ENCODE measurements at places on chromosomes 12 and 14.

- DNase-seq, result no peak
These were observed 681 bp downstream of the TSHR start for GRCh38 chr14:80956102-80956501.

DNA sequence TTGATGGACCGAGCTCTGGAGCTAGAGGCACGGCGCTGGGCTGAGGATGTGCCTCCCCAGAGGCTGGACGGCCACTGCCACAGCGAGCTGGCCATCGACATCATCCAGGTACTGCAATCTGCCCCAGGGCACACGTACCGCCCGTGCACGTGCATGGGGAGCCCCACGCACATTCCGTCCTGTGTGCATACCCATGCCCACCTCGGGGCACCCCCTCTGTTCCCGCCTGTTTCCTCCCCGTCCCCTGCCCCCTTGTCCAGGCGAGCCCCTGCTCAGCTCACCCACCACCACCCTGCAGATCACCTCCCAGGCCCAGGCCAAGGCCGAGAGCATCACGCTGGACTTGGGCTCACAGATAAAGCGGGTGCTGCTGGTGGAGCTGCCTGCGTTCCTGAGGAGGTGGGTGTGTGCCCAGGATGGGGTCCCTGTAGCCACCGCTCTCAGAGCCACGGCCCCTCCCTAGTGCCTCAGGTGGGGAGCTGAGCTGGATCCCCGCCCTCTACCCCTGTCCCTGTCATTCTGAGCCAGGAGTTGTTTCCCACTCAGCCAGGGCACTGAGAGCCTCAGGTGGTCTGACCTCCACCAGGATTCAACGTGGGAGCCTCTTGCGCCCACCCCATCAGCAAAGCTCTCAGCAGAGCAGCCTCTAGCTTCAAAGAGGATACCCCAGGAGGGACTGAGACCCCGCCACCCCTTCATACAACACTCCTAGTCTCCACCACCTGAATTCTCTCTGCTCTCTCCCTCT lies 6.9 kb downstream of the TNFAIP2 start:
- no peak for DNase-seq

DNA sequence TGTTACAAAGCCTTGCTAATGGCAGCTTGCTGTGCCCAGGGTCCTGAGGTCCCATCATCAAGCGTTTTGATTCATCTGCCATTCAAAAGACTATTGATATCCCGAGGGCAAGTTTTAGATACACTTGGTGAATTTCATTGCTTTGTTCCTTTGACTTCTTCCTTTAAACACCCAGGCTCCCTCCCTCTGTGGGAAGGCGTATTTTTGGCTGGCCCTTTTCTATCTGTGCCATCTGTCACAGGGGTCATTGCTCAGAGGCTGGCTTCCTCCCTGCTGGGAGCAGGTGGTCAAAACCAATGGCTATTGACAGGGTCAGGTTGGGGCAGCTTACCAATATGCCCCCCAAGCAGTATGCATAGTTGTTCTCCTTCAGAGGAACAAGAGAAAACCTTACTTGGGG lies 40.0 kb downstream of the SCN8A start:
- no peak for DNase-seq

GRCh38 chr12:89280833-89281538 lies 71.3 kb downstream of the DUSP6 start:
- DNase-seq, result no peak

DNA sequence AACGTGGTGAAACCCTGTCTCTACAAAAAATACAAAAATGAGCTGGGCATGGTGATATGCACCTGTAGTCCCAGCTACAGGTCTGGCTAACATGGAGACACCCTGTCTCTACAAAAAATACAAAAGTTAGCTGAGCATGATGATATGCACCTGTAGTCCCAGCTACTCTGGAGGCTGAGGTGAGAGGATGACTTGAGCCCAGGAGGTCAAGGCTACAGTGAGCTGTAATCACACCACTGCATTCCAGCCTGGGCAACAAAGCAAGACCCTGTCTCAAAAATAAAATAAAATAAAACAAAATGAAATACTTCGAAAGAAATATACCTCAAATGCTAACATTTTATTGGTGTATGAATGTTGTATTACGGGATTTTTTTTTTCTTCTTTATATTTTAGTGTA lies 107.6 kb upstream of the EGLN3 start:
- no peak for DNase-seq

All from AG09319 (cell line).